ENCODE measurements at places on chromosomes 5 and 9.

- no peaks in the 10 kb centered on the region for H3K27me3 ChIP-seq
- H3K4me1 ChIP-seq, result no peaks in the 10 kb centered on the region
- H3K27ac ChIP-seq, result no peak overlapping the region
- H3K36me3 ChIP-seq, result no peaks in the 10 kb centered on the region
- H3K4me3 ChIP-seq, result no peak overlapping the region
- DNase-seq, result no peak
Observed at GRCh38 chr5:24401773-24402172, 243.0 kb downstream of the CDH10 start.

DNA sequence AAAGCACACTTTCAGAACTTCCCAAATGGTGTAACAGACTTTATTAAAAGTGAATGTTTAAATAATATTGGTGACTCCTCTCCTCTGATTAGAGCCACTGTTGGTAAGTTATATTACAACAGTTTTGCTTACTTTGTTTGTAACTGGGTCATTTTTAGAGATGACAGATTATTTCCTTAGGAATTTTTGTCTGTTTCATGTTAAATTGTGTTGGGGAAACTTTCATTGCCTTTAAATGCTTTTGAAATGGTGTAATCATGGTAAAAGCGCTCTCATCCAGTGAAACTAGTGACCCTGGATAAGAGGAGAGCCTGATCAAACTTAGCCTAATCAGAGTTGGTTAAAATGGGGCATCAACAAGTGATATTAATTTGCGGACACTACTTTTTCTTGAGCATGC is 39.4 kb downstream of the TNPO1 start:
- H3K4me3 ChIP-seq, result no peak overlapping the region
- no peak for DNase-seq
- no peaks in the 10 kb centered on the region for H3K27me3 ChIP-seq

DNA sequence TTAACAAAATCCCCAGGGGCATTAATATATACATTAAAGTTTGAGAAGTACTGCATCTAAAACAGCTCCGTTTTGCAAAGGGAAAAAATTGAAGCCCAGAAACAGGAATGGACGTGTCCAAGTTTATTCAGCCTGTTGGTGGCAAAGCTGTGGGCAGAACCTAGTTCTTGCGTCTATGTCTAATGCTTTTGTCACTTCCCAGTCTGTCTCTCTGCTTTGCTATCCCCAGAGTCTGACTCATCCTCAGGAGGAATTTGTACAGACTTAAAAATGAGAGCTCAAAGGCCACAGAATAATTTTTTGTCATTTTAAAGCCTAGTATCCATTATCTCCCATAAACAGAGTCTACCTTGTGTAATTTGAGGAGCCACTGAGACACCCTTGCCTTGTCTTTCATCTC is 330.9 kb upstream of the GRIA1 start:
- H3K4me1 ChIP-seq, result no peaks in the 10 kb centered on the region
- no peaks in the 10 kb centered on the region for H3K36me3 ChIP-seq
- H3K27ac ChIP-seq, result no peak overlapping the region

DNA sequence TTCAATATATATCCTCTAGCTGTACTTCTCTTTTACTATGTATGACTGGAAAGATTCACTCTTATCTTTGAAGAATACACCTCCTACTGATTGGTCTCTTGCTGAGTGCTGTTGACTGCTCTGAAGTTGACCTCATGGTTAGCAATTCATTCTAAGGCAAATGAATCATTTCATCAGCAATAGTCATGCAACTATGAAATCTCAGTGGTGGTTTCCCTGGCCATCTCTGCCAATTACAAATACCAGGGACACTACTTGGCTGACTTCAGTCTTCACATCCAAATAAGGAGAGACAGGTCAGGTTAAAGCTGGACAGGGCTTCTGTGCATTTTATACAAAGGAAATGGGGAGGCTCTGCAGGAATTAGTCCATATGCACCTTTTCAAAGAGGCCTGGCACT is 333.5 kb upstream of the ACTBL2 start:
- no peak overlapping the region for H3K27ac ChIP-seq
- no peak for DNase-seq
- H3K4me3 ChIP-seq, result no peak overlapping the region
- no peaks in the 10 kb centered on the region for H3K36me3 ChIP-seq
- H3K27me3 ChIP-seq, result no peaks in the 10 kb centered on the region

- H3K27me3 ChIP-seq, result no peaks in the 10 kb centered on the region
- no peak for DNase-seq
- H3K4me3 ChIP-seq, result no peak overlapping the region
- no peaks in the 10 kb centered on the region for H3K4me1 ChIP-seq
Observed at GRCh38 chr9:134651226-134651905, 9.8 kb downstream of the COL5A1 start.

- peaks cover 20% of the 10 kb centered on the region for H3K27me3 ChIP-seq
- H3K27ac ChIP-seq, result no peak overlapping the region
- DNase-seq, result no peak
Observed at GRCh38 chr9:115211413-115212124, 93.6 kb upstream of the TNC start.

DNA sequence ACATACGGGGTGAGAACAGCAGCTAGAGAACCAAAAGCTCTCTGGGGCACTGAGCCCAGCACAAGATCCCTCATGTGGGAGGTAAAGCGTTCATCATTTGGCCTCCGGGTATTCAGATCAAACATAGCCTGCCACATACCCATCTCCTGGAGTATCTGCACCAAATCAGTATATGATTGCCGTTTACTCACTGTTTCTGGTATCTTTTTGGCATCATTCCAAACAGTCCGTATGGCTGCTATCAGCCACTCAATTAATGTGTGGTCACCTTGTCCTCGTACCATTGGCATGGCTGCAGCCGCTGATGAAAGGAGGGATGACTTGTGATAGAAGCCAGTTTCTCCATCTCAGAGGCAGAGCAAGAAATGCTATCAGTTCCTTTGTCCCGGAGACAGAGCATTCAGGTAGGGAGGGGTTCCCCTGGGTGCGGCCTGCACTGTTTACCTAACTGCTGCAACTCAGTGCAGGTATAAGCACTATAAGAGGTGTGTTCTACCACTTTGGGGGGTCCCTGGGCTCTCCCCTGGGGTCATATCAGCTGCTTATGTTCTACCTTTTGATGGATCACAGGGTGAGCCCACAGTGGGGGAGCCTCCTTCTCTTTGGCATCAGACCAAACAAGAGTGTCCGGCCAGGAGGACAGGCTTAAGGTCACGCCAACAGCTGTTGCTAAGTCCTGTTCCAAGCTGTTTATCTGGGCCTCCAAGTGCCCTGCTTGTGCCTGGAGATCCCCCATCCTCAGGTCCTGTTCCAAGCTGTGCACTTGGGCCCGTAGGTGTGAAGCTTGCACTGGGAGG is 9.4 kb downstream of the DMAC1 start:
- peaks cover 15% of the 10 kb centered on the region for H3K4me1 ChIP-seq
- peaks cover 63% of the 10 kb centered on the region for H3K36me3 ChIP-seq
- H3K27me3 ChIP-seq, result no peaks in the 10 kb centered on the region
- H3K4me3 ChIP-seq, result no peak overlapping the region
- DNase-seq, result no peak

- H3K27me3 ChIP-seq, result no peaks in the 10 kb centered on the region
- H3K36me3 ChIP-seq, result no peaks in the 10 kb centered on the region
- DNase-seq, result no peak
Observed at GRCh38 chr9:3006851-3007250, 163.0 kb upstream of the PUM3 start.

GRCh38 chr5:158933494-158934318 is 166.0 kb downstream of the EBF1 start:
- DNase-seq, result no peak
- H3K4me1 ChIP-seq, result peaks cover 69% of the 10 kb centered on the region
- H3K36me3 ChIP-seq, result peaks cover 40% of the 10 kb centered on the region

DNA sequence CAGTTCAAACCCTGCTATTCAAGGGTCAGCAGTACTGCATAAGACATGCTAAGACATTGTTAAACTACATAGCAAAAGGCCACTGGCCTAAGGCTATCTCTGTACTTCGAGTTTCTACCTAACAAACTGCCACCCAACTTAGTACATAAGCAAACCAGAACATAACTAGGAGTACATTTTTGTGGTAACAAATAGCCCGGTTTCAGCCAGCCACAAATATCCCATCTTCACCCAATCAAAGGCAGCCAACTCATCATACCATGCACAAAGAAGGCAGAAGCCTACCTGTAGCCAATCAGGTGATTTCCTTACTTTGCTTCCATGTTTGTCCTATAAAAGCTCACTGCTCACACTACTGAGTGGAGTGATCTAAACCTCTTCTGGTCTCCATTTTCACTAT is 201.4 kb downstream of the SMARCA2 start:
- peaks cover 3% of the 10 kb centered on the region for H3K27me3 ChIP-seq
- no peaks in the 10 kb centered on the region for H3K4me1 ChIP-seq
- no peak overlapping the region for H3K4me3 ChIP-seq
- H3K36me3 ChIP-seq, result no peaks in the 10 kb centered on the region
- no peak overlapping the region for H3K27ac ChIP-seq

- no peaks in the 10 kb centered on the region for H3K36me3 ChIP-seq
- peaks cover 13% of the 10 kb centered on the region for H3K27me3 ChIP-seq
- no peak for DNase-seq
- H3K4me1 ChIP-seq, result no peaks in the 10 kb centered on the region
- no peak overlapping the region for H3K4me3 ChIP-seq
Observed at GRCh38 chr9:86202338-86202882, 57.0 kb downstream of the C9orf153 start.

GRCh38 chr5:109668668-109669422 is 20.9 kb upstream of the MAN2A1 start:
- no peak overlapping the region for H3K27ac ChIP-seq
- peaks cover 16% of the 10 kb centered on the region for H3K27me3 ChIP-seq
- no peaks in the 10 kb centered on the region for H3K36me3 ChIP-seq

DNA sequence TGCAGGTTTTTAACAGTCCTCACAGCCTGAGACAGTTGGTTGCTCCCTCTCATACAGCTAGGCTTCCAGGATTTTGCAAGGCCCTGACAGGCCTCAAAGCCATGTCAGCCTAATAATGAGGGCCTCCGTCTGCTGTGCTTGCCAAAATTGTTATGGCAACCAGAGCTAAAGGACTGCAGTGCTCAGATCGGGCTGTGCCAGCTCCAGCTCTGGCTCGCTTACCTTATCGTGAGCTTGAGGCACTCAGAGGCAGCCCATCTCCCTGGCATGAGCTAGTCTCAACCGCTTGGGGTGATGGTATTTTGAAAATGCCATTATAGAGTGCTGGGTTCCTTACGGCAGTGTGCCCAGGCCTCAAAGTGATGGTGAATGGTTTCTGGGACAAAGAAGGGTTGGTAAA is 8.4 kb downstream of the MTAP start:
- H3K4me1 ChIP-seq, result peaks cover 30% of the 10 kb centered on the region
- no peaks in the 10 kb centered on the region for H3K27me3 ChIP-seq
- H3K27ac ChIP-seq, result no peak overlapping the region
- peaks cover 17% of the 10 kb centered on the region for H3K36me3 ChIP-seq
- DNase-seq, result no peak

- H3K27me3 ChIP-seq, result no peaks in the 10 kb centered on the region
- H3K4me3 ChIP-seq, result no peak overlapping the region
- no peaks in the 10 kb centered on the region for H3K36me3 ChIP-seq
Observed at GRCh38 chr9:36041506-36041905, 4.8 kb downstream of the RECK start.

Data from stimulated activated naive B cell treated with anti-CD40 and anti-IgM and Interleukin-4, amounts not matched to agents 10 μg/mL and 1 μg/mL and 100 μg/mL, for 72 hours (primary cell).